Hematopoietic multipotent progenitor cell treated with erythropoietin and hydrocortisone succinate and interleukin-3 and kit ligand, for 8 days (in vitro differentiated cells): ENCODE measurements at places on chromosomes 11 and 22.

DNA sequence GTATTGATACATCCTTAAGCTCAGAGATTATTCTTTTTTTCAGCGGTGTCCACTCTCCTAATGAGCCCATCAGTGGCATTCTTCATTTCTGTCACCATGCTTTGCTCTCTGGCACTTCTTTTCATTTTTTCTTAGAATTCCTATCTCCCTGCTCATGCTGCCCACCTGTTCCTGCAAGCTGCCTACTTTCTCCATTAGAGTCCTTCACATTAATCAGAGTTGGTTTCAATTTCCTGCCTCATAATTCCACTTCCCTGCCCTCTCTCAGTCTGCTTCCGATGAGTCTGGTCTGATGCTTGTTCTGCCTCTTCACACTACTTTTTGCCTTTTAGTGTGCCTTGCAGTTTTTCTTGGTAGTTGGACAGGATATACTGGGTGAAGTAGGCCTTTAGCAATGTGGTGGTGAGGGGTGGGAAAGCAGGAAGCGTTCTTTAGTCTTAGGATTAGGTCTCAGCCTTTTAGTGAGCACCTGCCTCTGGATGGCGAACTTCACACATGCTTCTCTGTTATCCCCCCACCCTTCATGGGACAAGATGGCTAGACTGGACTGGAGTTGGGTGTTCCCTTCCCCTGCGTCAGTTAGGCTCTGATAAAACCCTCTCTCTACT, 53.6 kb downstream of the CECR2 start:
- no peak for DNase-seq

- no peak for DNase-seq
Measured at GRCh38 chr11:100805506-100806199, 118.6 kb downstream of the ARHGAP42 start.

DNA sequence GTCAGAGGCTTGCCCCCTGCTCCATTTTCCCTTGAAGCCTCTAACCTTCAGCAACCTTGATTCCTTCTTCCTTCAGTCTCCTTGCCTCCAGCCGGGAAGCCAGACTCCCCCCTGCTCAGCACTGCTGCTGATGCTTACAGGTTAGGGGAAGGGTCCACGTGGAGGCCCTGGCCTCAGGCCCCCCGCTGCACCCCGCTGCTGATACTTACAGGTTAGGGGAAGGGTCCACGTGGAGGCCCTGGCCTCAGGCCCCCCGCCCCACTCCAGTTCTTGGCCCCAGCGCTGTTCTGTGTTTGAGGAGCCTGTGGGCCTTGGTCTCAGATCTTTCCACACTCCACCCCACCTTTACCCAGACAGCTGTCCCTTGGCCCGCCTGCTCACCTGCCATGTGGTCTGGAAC, 25.6 kb upstream of the PKNOX2 start:
- DNase-seq: no peak

DNA sequence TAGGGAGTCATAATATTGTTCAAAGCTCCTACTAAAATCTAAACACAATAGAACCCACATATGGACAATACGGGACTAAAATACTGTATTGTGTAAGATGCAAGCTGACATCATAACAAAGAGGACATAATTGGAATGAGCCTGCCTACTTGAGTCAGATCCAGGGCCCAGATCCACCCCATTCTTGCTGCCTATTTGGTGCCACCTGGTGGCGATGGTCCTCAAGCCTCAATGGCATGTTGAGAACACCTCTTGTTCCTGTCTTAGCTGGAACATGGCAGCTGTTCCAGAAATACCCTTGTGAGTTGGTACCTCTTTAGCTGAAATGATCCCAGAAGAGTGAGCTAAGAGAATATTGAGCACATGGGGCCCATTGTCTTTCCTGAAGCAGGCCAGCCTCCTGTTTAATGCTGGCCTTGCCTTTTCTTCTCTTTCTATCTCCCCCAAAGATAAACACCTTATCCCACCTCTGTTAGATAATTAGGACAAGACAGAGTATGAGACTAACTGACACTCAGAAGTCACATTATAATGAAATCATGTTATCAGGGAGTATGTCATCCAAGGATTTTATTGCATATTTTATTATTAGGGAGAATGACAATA, 680.9 kb upstream of the ANO5 start:
- DNase-seq: peak; percentile 75

- no peak for DNase-seq
Measured at GRCh38 chr11:131904756-131905155, 534.3 kb downstream of the NTM start.

GRCh38 chr11:116117331-116118137, 613.3 kb upstream of the CADM1 start:
- no peak for DNase-seq

DNA sequence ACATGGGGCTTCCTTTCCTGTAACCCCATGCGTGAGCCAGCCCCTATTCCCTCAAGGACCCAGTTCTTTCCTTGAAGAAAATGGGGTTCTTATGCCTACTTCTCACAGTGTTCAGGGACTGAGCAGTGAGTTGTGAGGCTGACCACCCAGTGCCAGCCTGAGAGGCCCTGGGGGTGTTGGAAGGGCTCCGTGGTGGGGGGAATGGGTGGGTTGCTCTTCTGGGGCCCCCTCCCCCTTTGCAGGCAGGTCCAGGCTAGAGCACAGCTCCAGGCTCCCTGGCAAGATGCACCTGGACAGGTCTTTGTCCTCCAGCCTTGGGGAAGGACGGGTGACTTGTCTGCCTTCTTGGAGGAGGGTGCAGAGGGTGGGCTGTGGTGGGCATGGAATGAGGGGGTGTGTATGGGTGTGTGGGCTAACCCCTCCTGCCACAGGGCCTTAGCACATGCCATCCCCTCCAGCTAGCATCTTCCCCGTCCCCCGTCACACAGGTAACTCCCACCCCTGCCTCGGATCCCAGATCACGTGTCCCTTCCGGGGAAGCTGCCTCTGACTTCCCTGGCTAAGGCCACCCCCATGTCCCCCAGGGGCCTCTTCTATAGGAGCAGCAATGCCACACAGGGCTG, 64.6 kb downstream of the MYEOV start:
- no peak for DNase-seq

DNA sequence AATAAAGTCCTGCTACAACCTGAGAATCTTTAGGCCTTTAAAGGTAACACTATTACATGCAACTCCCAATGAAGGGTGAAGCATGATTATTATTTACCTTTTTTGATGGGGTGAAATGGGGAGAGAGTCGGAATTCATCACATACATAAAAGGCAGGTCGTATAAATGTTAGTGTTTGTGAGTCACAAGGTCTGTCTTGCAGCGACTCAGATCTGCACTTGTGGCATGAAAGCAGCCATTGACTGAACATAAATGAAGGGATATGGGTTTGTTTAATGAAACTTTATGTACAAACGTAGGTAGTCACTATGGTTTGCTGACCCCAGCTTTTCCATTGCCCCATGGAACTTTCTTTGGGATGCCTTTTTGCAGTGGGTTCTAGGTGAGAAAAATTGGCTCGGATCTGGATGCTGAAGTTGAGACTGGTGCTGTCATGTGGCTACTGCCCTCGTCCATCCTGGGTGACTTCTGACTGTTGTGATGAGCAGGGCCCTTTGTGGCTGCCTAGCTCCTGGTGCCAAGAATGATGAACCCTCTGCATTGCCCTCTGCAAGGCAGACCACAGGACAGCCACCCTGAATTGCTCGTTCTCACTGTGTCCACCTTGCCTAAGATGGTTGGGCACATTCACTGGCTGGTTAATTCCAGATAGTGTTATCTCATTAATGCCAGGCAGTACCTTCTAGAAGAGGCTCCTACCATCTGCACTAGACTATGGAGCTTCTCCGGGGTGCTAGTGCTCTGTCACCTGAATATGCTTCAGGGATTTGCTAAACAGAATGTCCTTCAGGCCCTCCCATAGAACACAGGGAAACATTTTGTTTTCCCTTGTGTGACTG, 11.3 kb downstream of the GGTLC2 start:
- DNase-seq: peak; percentile 58

DNA sequence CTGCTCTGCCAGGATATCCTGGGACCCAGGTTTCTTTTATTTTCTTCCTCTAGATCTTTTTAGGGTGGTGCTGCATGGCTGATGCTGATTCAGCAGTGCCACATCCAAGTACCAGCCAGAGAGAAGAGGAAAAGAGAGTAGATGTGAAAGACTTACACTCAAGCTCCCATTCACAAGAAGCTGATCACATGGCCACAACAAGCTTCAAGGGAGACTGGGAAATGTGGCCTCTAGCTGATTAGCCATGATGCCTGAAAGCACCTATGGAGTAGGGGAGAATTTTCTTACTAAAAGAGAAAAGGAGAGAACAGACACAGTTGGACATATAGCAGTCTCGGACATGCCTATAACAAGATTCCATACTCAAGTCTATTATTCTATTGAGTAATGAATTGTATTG, 34.4 kb upstream of the FJX1 start:
- DNase-seq: no peak

DNA sequence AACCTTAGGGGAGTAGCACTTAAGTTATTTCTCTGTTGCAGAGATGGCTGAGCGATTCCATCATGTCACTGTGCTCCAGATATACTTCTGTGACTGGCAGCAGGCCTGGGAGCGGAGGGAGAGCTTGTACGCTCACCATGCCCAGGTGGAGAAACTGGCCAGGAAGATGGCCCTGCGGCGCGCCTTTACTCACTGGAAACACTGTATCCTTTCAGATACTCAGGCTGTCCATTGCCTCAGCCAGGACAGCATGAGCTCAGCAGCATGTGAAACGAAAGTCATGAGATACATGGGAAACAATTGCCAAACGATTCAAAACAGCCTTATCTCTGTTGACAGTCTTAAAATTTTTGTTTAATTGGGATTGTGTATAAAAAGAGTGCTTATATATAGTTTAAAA, 78.9 kb downstream of the SFI1 start:
- no peak for DNase-seq

GRCh38 chr11:118156531-118157185, 4.0 kb upstream of the SCN4B start:
- DNase-seq: no peak

DNA sequence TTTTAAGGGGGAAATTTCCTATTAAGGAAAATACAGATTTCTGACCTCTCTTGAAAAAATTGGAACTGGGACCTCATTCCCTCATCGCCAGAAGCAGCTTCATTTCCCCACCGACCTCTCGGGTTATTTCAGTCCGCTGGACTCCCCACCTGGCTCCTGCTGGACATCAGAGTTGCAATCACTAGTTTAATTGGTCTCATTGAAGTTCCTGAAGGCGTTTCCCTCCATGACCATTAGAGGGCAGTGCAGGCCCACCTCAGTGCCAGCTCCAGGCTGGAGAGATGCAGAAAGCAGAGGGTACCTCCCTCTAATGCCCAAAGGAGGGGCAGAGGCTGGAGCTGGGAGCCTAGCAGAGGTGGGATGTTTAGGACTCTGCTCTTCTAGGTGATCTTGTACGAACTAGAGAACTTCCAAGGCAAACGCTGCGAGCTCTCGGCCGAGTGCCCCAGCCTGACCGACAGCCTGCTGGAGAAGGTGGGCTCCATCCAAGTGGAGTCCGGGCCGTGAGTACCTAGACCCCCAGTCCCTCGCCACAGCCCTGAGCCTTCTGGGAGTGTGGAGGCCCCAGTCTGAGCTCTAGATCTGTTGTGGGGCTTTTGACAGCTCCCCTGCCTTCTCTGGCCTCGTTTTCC, 2.7 kb downstream of the CRYBB3 start:
- peak; percentile 66 for DNase-seq
